ENCODE measurements at places on chromosomes 6 and 20. TPM values are rescaled to one million over a fixed set of nuclear protein-coding genes. Genes with fewer than 3 reads are reported as not detected.

DNA sequence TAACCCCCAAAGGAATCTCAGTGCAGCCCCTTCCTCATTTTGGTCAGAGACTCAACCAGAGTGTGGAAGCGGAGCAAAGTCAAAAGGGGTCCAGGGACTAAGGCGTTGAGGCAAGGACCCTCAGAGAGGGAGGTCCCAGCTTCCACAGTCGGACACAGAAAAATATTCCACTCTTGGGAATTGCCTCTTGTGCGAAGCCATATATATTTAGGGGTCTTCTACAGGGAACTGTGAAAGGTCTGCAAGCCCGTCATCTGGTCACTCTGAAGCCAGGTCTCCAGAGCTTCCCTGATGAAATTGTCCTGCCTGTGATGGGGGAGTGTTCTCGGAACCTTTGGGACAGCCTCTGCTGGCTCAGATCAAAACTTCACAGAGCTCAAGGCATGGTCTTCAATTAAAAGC is 160.8 kb downstream of the TBXT start:
- H3K27ac ChIP-seq, result no peak overlapping the region
- no peak for DNase-seq
- peaks cover 55% of the 10 kb centered on the region for H3K27me3 ChIP-seq
- no peak overlapping the region for H3K4me3 ChIP-seq

SPATS1 gene
- total RNA-seq, result not detected

TP53TG5 gene
- not detected for total RNA-seq

FNDC1 gene
- total RNA-seq, result not detected

BTN2A1 gene
- total RNA-seq, result 45.2 TPM

SAPCD1 gene
- total RNA-seq, result 13.1 TPM

DNA sequence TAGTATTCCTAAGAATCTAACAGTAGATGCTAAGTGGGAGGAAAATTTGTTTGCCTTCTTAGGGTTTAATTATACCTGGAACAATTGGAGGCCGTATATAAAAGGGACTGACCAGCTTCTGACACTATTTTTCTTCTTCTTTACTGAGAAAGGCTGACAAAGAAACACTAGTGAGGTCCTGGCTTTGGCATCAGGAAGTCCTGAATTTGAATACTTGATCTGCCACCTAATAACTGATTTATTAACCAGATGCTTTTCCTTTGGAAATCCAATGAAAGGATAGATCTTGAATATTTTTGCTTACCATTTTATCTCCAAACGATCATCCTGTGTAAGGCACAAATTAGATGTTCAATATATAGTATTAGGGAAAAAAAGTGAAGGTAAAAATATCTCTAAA is 382.5 kb downstream of the CENPW start:
- no peak overlapping the region for H3K4me3 ChIP-seq
- no peaks in the 10 kb centered on the region for H3K4me1 ChIP-seq
- no peak for DNase-seq
- no peaks in the 10 kb centered on the region for H3K36me3 ChIP-seq
- no peaks in the 10 kb centered on the region for H3K27me3 ChIP-seq

DNA sequence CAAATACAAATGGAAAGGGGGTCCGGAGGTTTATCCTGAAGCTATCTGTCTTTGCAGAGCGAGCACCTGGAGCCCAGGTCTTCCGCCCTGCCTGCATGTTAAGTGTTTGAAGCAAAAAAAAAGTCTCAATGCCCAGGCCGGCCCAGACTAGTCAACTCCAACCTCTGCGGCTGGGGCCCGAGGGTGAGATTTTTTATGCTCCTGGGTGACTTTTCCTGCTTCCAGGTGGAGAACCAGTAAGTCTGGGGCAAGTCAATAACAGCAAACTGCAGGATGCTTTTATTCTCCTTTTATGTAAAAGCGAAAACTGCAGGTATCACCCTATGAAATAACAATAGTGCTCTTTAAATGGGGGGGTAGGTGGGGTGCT is 2.0 kb upstream of the ZBP1 start:
- peaks cover 23% of the 10 kb centered on the region for H3K36me3 ChIP-seq
- no peak for DNase-seq
- H3K4me1 ChIP-seq, result peaks cover 52% of the 10 kb centered on the region
- H3K27ac ChIP-seq, result peak overlapping the region; percentile 65
- peak overlapping the region; percentile 34 for H3K4me3 ChIP-seq

DNA sequence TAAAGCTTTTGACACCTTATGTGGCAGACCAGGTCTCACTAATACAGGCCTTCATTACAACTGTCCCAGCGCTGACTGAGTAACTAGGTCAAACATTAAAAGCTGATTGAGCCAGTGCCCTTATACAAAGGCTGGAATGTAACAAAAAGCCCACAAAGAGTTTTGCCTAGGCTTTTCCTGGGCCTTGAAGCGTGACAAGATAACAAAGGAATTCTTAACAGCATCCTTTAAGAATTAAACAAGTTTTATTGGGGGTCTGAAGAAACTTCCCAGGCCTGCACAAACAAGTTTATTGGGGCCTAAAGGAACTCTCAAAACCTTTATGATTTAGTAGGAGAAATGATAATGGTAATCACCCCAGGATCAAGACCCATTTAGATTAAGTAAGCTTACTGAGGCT is 267.6 kb upstream of the FAM83B start:
- no peaks in the 10 kb centered on the region for H3K4me1 ChIP-seq
- H3K36me3 ChIP-seq, result no peaks in the 10 kb centered on the region
- H3K27me3 ChIP-seq, result no peaks in the 10 kb centered on the region
- no peak overlapping the region for H3K4me3 ChIP-seq
- H3K27ac ChIP-seq, result no peak overlapping the region
- no peak for DNase-seq
